NCI-H345 (cell line): ENCODE measurements at places on chromosomes 12 and 14.

DNA sequence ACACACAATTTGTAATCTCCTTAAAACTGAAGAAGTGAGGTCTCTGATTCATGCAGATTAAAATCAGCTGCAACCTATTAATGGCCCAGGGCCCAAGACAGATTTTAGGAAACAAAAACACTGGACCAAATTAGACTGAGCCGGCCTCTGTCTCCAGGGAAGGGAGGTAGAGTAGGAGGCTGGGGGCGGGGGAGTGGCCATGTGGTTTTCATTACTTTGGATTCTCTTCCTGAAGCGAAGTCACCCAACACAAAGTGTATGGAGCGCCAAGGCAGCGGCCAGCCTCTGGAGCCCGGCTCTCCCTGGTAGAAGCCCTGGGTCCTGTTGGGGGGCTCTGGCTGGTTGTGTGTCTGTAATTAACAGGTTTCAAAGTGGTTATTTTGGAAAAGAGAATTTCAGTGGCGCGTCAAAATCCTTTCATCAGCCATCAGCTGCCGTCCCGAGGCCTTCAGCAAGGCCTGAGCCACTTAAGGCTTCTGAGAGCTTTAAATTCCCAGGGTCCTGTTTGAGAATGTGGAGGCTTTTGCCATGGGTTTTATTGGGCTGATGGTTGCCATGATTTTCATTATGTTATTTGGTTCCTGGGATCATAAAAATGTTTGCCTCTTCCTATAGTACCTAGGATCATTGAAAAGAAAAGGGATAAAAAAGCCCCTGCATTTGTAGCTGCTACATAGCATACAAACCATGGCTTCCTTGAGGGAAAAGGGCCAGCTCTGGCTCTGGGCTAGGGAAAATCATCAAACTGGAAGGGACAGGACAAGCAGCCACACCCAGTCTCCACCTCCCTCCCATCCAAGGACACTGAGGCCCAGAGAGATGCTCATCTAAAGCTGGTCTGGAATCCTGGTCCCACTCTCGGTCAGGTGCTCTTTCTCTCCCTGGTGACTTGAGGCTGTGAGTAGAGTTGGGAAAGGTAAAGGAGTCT is 282.4 kb downstream of the ZFP36L1 start:
- DNase-seq, result no peak

DNA sequence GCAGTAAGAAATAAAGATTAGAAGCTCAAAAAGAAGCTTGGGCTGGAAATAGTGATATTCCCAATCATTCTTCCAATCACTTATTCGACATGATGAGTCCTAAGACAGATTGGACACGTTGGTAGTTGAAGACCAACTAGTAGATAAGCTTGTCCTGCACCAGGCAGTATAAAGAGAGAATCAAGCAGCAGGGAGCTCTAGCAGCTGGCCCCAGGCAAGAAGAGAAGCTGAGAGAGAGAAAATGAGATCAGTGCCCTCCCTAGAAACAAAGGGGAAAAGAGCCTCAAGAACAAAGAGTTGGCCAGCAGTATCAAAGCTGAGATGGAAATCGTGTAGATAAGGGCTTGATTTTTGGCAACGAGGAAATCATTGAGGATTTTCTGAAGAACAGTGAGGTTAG is 20.6 kb downstream of the RASSF8 start:
- DNase-seq, result no peak

GRCh38 chr14:36768638-36769337 is 107.1 kb downstream of the PAX9 start:
- peak; percentile 66 for DNase-seq

- DNase-seq, result no peak
Measured at GRCh38 chr12:98224584-98225221, 290.7 kb upstream of the TMPO start.

DNA sequence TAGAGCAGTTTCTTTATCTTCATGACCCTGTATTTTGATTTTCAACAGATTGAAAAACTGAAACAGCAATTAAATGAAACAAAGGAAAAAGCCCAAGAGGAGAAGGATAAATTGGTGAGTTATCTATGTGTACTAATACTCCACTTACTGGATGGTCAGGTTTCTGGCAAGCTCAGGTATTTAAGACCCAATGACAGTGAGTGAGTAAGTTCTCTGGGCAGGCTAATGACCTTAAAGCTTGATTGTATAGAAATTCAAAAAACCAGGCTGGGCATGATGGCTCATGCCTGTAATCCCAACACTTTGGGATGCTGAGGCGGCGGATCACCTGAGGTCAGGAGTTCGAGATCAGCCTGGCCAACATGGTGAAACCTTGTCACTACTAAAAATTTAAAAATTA is 10.0 kb downstream of the BBOF1 start:
- DNase-seq, result no peak

DNA sequence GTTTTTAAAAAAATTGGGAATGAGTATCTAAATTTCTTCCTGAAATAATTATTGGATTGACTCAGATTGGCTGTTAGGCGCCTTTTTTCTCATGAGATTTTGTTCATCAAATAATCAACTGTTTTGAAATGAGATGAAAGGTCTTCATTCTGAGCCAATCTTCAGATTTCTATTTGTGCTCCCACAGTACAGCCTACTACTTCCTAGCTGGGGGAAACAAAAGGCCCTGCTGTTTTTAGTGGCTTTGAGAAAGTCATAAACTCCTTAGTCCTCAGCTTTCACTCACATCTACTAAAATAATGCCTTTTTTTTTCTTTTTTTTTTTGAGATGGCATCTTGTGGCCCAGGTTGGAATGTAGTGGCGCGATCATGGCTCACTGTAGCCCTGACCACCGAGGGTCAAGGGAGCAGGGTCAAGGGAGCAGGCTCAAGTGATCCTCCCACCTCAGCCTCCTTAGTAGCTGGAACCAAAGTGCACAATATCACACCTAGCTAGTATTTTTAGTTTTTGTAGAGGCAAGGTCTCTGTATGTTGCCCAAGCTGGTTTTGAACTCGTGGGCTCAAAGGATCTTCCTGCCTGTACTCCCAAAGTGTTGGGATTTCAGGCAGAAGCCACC is 15.2 kb downstream of the NACA start:
- DNase-seq, result no peak

GRCh38 chr12:5348057-5348456 is 83.9 kb upstream of the NTF3 start:
- DNase-seq, result no peak

DNA sequence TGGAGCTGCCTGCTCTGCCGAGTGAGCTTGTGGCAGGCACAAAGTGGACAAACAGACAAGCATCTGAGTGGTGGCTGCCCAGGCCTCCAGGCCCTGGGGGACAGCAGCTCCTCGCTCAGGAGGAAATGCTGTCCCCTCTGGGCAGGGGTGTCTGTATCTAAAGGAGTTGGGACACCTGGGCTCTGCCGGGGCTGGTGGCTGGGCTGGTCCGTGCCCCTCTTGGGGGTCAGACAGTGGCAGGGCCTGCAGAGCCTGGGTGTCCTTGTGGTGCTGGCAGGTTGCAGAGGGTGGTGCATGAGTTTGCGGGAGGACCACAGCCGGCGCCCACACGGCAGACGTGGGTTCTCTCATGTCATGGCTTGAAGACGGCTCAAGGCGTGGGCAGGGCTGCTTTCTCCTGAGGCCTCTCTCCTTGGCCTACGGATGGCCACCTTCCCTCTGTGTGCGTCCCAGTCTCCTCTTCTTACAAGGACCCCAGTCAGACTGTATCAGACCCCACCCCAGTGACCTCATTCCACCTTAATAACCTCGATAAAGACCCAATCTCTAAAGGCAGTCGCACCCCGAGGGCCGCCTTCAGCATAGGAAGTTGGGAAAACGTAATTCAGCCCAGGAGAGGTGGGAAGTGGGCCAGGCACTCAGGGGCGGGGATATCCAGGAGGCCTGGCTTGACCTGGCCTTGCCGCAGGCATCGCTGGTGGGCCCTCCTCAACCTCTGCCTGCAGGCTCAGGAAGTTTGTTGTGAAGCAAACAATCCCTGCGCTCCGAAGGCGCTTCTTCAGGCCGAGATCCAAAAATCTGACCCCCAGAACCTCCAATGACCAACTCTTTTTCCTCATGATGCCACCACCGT is 110.0 kb downstream of the KIF26A start:
- DNase-seq, result no peak

GRCh38 chr12:109553483-109553882 is 19.8 kb downstream of the MMAB start:
- DNase-seq, result no peak

DNA sequence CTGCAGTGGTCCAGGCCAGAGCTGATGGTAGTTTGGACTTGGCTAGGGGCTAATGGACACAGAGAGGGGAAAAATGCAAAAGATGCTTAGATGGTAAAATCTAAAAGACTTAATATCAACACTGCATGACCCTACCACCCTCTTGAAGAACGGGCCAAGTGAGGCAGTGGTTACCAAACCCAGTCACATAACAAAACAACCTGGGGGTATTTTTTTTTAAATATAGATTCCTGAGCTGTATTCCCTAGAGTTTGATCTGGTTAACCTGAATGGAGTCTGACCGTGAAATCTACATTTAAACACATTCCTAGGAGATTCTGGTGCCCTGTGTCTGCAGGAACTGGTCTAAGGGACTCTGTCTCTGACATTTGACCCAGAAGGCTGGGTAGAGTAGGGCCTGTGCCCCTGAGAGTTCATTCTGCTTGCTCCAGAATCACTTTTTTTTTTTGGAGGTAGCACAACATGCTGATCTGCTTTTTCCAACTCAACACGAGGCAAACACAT is 15.7 kb downstream of the ABHD4 start:
- no peak for DNase-seq

GRCh38 chr12:114412307-114412706 is 6.4 kb upstream of the TBX5 start:
- DNase-seq, result no peak

DNA sequence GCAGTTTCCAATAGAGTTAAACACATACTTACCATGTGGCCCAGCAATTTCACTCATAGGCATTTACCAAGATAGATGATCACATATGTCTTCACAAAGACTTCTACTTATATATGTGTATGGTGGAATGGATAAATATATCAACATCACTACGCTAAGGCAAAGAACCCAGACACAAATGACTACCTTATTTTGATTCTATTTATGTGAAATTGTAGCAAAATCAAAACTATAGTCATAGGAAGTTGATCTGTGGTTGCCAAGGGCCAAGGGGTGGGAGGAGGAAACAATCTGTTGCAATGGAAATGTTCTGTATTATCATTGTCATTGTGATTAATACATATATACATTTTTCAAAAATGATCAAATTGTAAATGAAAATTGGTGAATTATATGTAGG is 47.7 kb upstream of the ANP32D start:
- DNase-seq, result no peak

- no peak for DNase-seq
Measured at GRCh38 chr14:54209511-54210250, 187.1 kb upstream of the CDKN3 start.

DNA sequence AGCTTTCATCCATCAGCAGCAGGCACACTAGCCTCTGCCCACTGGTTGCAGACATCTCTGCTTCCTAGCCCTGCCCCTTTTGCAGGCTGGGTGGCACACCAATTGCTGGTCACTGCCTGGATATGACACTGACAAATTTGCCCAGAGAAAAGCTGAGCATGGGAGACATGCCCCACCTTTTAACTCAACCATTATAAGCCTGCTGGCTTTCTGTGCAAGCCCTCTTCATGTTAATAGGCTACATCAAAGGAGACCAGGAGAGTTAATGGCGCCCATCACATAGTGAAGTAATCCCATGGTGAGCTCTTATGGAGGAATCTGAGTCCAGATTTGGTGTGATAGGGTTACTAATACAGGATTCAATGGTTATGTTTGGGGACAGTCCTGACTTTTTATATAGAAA is 139.2 kb downstream of the KICS2 start:
- DNase-seq, result peak; percentile 63

DNA sequence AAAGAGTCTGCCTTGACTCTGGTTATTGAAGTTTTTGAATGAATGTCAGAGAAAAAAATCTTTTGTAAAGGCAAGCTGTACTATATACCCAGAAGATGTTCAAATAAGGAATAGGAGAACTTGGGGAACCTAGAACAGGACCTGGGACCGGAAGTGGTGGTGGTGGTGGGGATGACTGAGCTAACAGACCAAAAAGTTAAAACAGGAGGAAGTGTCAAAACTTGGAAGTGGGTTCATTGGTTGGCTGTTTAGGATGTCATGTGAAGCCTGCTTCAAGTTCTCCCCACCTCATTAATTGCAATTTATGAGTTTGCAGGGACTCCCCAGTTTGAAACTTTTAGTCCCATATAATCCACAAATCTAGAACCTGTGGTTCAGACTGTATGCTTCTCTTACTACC is 26.2 kb downstream of the PLXNC1 start:
- no peak for DNase-seq

GRCh38 chr12:57554897-57555296 is 5.1 kb downstream of the KIF5A start:
- DNase-seq, result no peak

GRCh38 chr12:8987163-8987562 is 2.2 kb upstream of the KLRG1 start:
- DNase-seq, result no peak

DNA sequence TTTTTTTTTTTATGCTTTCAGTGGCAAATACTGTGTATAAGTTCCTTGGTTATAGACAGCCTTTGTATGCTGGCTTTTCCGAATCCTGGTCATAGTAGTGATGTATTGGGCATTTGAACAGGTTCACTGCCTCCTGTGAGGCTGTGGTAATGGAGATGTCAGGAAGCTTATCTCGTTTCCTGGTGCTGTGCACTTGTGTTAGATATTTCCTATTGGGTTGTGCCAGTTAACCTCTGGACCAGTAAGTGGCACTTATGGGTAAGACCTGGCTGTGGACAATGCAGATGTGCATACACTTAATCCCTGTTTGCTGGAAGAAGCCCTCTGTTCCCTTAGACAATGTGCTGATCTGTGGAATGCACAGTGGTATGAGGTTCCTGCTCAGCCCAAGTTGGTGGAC is 135.4 kb upstream of the KITLG start:
- DNase-seq, result no peak

DNA sequence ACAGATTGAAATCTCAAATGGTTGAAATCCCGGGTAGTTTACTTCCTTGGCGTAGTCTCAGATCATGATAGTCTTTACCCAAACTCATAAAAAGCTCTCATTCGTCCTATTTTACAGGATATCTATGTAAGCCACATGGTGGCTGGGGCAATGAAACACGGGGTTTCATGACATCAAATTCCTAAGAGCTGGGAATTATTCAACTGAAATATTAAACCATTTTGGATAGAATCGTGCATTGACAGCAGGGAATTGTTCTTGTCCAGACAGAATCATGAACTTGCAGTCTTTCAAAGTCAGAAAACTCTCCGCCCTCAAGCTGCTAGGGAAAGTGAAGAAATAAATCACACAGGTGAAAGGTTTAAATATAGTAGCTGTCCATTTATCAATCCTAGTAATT is 33.2 kb upstream of the PRKAB1 start:
- DNase-seq, result no peak

DNA sequence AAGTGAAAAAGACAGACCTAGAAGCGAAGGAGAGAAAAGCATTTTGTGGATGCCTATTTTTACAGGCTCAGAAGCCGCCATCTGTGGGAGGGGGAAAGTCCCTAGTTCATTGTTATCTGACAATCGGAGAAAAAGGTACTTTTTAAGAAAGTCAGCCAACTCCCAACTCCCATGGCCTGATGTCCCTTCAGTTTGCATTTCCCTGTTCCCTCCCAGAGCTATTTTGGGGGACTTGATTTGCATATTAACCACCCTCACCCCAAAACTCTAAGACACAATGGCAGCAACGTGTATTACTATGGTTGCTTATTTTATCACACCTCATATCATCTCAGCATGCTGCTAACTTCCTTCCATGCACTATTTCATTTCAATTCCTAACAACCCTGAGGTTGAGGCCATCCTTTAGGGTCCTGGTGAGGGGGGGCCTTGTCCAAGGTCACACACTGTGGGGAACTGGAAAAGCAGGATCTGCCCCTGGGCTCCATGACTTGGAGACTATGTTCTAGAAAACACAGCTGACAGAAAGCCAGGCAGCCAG is 18.7 kb downstream of the HVCN1 start:
- DNase-seq, result no peak
